ENCODE measurements at places on chromosomes 3 and 15.

DNA sequence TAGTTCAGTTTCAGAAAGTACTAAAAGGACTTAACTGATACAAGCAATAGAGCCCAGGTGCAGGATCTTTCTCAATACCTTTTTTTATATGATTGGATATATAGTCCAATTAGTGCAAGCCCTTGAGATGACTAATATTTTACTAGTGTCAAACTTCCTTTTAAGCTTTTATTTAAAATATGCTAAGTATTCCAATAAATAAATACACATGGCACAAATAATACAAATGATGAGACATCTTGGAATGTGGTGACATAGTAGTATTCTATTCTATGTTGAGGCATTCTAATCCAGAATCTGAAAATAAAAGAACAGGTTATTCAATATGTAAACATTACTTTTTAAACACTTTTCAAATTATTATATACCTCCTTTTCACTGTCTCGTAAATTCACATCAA, 670.0 kb downstream of the SI start:
- no peak for DNase-seq

GRCh38 chr3:28207000-28207733, 34.3 kb upstream of the CMC1 start:
- no peak for DNase-seq

DNA sequence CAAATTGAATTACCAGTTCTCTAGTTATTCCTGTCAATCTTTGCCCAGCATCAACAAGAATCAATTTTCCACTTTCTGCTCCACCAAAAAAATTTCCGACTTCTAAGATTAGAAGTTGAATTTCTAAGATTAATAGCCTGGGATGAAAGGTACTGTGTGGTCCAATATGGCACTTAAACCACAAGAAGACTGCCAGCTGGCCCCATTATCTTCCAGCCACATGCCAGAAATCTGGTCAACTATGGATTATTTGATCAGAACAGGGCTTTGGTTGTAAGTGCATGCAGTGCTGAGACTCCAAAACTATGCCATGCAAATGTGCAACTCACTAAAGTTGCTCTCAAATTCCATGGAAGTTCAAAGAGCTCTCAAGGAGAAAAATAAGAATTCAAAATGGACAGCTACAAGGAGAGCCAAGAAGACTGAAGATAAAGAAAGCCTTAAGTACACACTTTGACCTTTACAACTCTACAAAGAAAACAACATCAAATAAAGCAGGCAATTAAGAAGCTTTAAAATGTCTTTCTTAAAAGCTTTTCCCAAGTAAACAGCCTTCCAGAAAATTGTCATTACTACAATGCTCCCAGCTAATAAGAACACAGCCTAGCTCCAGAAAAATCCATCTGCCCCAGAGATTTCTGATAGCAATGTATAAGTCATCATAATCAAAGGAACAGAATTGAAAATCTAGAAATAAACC, 64.2 kb downstream of the ST3GAL6 start:
- no peak for DNase-seq

DNA sequence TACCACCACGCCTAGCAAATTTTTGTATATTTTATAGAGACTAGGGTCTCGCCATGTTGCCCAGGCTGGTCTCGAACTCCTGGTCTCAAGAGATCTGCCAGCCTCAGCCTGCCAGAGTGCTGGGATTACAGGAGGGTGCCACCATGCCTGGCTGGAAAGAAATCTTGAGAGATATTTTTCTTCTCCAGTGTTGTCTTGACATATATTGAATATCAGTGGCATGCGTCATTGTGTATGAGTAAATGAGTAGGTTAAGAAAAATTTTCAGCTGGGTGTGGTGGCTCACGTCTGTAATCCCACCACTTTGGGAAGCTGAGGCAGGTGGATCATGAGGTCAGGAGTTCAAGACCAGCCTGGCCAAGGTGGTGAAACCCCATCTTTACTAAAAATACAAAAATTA, 3.5 kb upstream of the PIF1 start:
- no peak for DNase-seq

DNA sequence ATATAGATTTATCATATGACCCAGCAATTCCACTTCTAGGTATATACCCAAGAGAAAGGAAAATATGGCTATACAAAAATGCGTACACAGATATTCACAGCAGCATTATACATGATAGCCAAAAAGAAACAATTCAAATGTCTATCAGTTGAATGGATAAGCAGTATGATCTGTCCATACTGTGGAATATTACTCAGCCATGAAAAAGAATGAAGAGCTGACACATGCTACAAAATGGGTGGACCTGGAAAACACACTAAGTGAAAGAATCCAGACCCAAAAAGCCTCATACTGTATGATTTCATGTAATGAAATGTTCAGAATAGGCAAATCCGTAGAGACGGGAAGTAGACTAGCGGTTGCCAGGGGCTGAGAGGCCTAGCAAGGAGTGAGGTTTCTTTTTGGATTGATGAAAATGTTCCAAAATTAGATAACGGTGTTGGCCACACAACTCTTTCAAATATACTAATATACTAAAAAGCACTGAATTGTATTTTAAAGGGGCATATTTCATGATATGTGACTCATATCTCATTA, 33.4 kb downstream of the FGD5 start:
- no peak for DNase-seq

Data from left lung (tissue), 14 donors.